Activated CD8-positive, alpha-beta memory T cell treated with anti-CD3 and anti-CD28 coated beads, Interleukin-2, amount 10 ng/mL, durations not matched to agents 7 days and 5 days (primary cell): ENCODE measurements at places on chromosomes 12 and 14. TPM values are rescaled to one million over a fixed set of nuclear protein-coding genes. Genes with fewer than 3 reads are reported as not detected.
A peak's percentile ranks its signal among the peaks of the same experiment; 100 is the strongest.

GRCh38 chr12:86950444-86950843 lies 694.3 kb upstream of the MGAT4C start:
- H3K4me1 ChIP-seq, result no peaks in the 10 kb centered on the region
- H3K27ac ChIP-seq, result no peak overlapping the region
- no peaks in the 10 kb centered on the region for H3K27me3 ChIP-seq
- no peaks in the 10 kb centered on the region for H3K36me3 ChIP-seq
- no peak overlapping the region for H3K4me3 ChIP-seq
- no peak for DNase-seq

DNA sequence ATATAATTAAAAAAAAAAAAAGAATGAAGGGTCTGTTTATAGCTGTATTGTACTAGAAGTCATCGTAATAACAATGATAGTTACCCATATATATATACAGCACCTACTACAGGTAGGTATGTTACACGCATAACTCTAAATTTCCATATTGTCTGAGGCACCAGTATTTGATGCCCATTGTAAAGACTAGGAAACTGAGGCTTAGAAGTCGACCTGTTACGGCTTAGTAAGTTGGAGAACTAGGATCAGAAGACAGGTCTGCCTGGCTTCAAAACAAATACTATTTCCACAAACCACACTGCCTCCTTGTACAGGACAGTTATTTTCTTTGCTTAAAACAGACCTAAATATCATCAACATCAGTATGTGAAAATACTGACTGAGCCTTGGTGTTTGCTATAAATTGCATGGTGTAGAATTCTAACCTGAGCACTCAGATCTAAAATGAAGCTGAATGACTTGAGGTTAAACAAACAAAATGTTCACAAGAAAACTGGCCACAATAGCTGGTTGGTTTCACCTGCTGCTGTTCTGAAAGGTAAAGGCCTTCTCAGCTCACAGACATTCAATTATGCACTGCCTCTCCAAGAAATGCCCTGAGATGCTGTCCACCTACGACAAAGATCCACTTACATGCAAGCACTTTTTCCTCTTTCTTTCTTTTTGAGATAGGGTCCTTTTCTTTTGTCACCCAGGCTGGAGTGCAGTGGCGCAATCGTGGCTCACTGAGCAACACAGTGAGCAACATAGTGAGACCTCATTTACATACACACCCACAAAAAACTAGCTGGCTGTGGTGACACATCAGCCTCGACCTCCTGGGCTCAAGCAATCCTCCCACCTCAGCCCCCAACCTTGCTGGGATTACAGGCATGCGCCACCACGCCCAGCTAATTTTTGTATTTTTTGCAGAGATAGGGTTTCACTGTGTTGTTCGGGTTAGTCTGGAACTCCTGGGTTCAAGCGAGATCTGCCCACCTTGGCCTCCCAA lies 35.7 kb downstream of the SSH1 start:
- no peaks in the 10 kb centered on the region for H3K27me3 ChIP-seq
- peak overlapping the region; percentile 83 for H3K27ac ChIP-seq
- peaks cover 44% of the 10 kb centered on the region for H3K36me3 ChIP-seq

DNA sequence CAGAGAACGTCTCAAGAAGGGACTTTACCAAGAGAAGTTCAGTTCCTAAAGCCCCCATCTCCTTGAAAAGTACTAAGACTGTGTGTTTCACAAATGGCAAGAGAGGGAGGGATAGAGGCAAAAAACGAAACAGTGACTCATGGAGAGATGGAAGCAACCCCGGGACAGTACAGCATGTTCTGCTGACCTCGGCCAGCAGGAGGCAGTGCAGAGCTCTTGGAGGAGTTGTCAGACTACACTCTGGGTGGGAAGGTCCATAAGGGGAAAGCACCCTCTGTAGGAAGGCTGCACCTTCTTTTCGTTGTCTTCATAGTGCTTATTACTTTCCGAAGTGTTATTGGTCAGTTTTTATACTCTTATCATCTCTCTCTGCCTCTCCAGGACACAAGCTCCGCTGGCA lies 525.2 kb upstream of the CCDC196 start:
- no peaks in the 10 kb centered on the region for H3K36me3 ChIP-seq
- peaks cover 26% of the 10 kb centered on the region for H3K4me1 ChIP-seq
- H3K27me3 ChIP-seq, result peaks cover 19% of the 10 kb centered on the region
- H3K4me3 ChIP-seq, result no peak overlapping the region

Gene OTUB2
- total RNA-seq, result 3.4 TPM

Gene ARPC3
- total RNA-seq, result 418 TPM

DNA sequence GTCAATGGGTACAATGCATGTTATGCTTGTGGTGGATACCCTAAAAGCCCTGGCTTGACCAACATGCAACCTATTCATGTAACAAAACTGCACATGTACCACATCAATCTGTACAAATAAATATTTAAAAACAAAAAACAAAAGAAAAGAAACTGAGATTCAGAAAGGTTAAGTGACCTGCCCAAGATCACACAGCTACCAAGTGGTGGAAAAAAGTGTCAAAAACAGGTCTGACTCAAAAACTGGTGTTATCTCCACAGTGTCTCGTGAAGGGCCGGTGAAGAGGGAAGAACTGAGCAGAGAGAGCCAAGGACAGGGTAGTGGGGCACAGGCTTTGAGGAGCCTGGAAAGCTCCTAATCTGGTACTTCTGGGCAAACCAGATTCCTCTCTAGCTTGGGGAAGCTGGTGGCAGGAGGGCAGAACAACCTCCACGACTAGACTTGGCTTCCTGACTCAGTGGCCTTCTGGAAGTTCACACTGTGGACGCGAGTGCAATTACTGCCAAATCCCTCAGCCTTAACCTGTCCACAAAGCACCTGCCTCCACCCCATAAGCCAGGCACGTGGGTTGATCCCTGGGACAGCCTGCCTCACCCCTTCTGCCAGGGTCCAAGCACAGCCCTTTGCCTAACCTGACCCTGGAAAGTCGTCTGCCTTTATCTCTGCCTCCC lies 15.6 kb downstream of the ZBTB39 start:
- H3K27me3 ChIP-seq, result peaks cover 10% of the 10 kb centered on the region
- no peak for DNase-seq
- no peaks in the 10 kb centered on the region for H3K36me3 ChIP-seq
- no peak overlapping the region for H3K4me3 ChIP-seq

Gene AMDHD1
- total RNA-seq, result 1.4 TPM

Gene CMA1
- not detected for total RNA-seq

- H3K4me1 ChIP-seq, result peaks cover 26% of the 10 kb centered on the region
- H3K36me3 ChIP-seq, result peaks cover 4% of the 10 kb centered on the region
- no peak for DNase-seq
Measured at GRCh38 chr12:89856431-89856830, 147.8 kb upstream of the ATP2B1 start.

GRCh38 chr12:8483079-8483478 lies 27.3 kb downstream of the CLEC6A start:
- no peaks in the 10 kb centered on the region for H3K36me3 ChIP-seq
- H3K27me3 ChIP-seq, result peaks cover 41% of the 10 kb centered on the region
- no peak overlapping the region for H3K27ac ChIP-seq
- no peak overlapping the region for H3K4me3 ChIP-seq

GRCh38 chr12:30088259-30088995 lies 304.7 kb upstream of the TMTC1 start:
- H3K27me3 ChIP-seq, result no peaks in the 10 kb centered on the region
- no peak overlapping the region for H3K4me3 ChIP-seq
- DNase-seq, result no peak
- no peak overlapping the region for H3K27ac ChIP-seq

Gene MLH3
- 16.2 TPM for total RNA-seq

- H3K27ac ChIP-seq, result no peak overlapping the region
- peaks cover 2% of the 10 kb centered on the region for H3K4me1 ChIP-seq
- H3K4me3 ChIP-seq, result no peak overlapping the region
- DNase-seq, result peak; percentile 68
- no peaks in the 10 kb centered on the region for H3K27me3 ChIP-seq
- no peaks in the 10 kb centered on the region for H3K36me3 ChIP-seq
Measured at GRCh38 chr14:56339855-56340701, 221.9 kb downstream of the PELI2 start.

DNA sequence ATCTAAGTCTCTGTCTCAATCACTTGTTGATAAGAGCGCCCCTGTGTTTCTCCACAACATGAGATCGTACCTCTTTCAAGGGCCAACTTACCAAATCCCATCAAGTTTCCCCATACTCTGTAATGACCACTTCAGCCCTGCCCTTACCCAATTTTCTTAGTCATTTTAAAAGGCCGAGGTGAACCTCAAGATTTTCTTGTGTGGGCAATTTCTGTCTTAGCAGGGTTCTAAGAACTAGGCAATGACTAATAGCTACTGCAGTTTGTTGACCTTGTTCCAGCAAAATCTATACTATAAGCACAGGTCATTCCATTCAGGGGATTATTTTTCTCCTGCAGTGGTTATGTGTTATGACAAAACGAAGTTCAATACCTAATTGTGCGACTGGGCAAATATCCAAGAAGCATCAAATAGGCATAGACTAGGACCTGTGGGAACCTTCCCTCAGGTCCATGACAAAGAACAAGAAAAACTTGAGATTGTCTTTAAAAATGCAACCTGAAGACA lies 359.8 kb downstream of the PCNX1 start:
- peak overlapping the region; percentile 86 for H3K27ac ChIP-seq
- H3K4me1 ChIP-seq, result peaks cover 45% of the 10 kb centered on the region
- peaks cover 54% of the 10 kb centered on the region for H3K36me3 ChIP-seq

DNA sequence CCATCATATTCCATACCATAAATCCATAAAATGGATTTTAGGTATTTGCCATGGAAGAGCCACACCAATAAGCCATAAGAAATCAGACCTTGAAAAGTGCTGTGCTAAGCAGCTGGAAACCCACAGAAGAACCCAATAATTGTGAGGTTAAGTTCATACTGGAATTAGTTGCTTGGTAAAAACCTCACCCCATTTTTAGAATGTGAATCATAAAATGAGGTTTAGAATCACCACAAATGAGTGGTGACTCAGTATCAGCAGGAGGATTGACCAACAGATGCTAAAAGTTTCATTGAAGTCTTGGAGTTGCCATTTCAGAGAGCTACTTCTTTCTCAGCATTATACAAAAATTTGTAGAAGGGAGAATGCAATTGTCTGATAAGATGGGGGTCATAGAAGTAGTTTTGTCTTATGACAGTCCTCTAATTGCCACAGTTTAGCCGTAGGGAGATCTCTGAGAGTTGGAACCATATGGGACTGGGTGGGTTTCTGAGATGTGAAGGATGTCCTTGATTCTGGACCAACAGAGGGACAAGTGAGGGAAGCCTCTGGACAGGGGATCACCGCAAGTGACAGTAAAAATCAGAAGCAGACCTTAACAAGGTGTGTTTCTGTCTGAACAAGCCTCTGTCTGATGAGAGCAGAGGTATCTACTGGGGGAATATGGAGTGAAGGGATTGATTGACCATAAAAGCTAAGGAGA lies 1.4 kb upstream of the STON2 start:
- peaks cover 34% of the 10 kb centered on the region for H3K27me3 ChIP-seq
- no peak overlapping the region for H3K4me3 ChIP-seq
- peaks cover 32% of the 10 kb centered on the region for H3K4me1 ChIP-seq
- DNase-seq, result no peak
- peak overlapping the region; percentile 20 for H3K27ac ChIP-seq
- H3K36me3 ChIP-seq, result no peaks in the 10 kb centered on the region

DNA sequence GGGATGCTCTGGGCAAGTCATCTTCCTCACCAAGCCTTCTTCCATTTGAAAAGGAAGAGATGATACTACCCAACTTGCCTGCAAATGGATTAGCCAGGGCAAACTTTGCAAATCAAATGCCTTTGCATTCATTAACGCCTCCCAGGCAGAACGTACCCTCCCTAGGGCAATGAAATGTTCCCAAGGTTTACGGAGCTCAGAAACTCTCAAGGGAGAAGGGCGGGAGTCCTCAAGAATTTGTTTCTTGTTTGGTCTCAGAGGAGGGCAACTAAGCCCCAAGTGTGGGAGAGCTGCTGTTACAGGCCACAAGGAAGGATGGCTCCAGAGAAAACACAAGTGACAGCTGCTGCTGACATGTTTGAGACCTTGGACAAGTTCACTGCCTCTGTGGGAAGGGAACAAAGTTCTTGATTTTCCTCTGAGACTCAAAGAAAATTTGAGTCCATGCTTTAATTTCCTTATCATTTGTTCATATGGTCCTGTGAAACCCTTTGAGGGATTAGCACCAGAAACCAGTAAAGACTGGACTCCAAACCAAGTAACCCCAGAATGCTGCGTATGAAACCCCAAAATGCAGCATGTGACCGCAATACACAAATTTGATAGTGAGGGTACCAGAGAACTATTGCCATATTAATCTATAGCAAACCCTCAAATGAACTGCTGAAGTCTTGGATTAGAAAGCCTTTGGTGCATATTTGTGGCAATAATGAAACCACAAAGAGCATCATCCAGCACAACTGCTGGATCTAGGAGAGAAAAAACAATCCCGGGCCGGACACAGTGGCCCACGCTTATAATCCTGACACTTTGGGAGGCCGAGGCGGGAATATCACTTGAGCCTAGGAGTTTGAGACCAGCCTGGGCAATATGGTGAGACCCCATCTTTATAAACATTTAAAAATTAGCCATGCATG lies 22.9 kb downstream of the SPTB start:
- no peaks in the 10 kb centered on the region for H3K4me1 ChIP-seq
- no peaks in the 10 kb centered on the region for H3K36me3 ChIP-seq
- H3K4me3 ChIP-seq, result no peak overlapping the region
- peaks cover 45% of the 10 kb centered on the region for H3K27me3 ChIP-seq

Gene SLC5A8
- total RNA-seq, result not detected

- no peaks in the 10 kb centered on the region for H3K4me1 ChIP-seq
- no peak overlapping the region for H3K4me3 ChIP-seq
- H3K36me3 ChIP-seq, result no peaks in the 10 kb centered on the region
- no peak overlapping the region for H3K27ac ChIP-seq
Measured at GRCh38 chr14:104957146-104958113, 20.7 kb downstream of the AHNAK2 start.

Gene NUP37
- 56.7 TPM for total RNA-seq

GRCh38 chr12:131188131-131189050 lies 234.7 kb downstream of the ADGRD1 start:
- DNase-seq, result peak; percentile 11
- H3K36me3 ChIP-seq, result no peaks in the 10 kb centered on the region
- peaks cover 6% of the 10 kb centered on the region for H3K27me3 ChIP-seq
- H3K4me3 ChIP-seq, result no peak overlapping the region

- DNase-seq, result no peak
- peaks cover 3% of the 10 kb centered on the region for H3K27me3 ChIP-seq
- H3K36me3 ChIP-seq, result peaks cover 2% of the 10 kb centered on the region
- peaks cover 8% of the 10 kb centered on the region for H3K4me1 ChIP-seq
Measured at GRCh38 chr14:45287610-45288009, 34.6 kb upstream of the MIS18BP1 start.

Gene AGAP2
- total RNA-seq, result 70.7 TPM

DNA sequence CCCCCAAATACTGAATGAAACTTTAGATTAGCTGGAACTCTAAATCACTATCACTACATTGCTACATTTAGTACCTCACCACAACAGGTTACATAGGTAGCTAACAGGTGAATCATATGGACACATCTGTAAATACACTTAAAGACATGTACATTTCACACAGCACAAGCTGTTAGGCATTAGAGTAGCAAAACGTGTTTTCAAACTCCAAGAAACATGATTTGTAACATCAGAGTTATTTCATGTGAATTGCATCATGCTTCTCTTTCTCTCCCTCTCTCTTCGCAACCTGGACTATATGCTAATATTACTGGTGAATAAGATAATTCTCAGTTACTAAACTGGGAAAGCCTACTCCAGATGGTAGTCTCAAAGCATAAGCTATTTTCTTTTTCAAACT lies 4.3 kb downstream of the SEL1L start:
- H3K4me1 ChIP-seq, result peaks cover 39% of the 10 kb centered on the region
- DNase-seq, result no peak
- H3K27ac ChIP-seq, result no peak overlapping the region
